ENCODE measurements at places on chromosomes 3 and 15.

DNA sequence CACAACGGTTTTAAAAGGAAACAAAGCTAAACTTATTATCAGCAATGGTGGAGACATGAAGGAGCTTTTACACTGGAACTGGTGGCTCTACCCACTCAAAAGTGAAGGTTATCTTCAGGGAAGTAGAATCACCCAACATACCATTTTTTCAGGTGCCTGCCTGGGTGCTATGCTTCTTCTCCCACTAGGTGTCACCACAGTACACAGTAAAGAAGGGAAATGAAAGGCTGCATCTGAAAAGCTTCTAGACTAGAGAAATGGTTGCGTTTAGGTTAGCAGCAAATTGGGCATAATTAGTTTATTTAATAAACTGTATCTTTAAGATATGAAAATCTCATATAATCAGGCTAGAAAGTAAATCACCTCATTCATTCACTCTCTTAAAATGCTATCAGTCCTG is 47.0 kb upstream of the SELENOK start:
- DNase-seq, result no peak

DNA sequence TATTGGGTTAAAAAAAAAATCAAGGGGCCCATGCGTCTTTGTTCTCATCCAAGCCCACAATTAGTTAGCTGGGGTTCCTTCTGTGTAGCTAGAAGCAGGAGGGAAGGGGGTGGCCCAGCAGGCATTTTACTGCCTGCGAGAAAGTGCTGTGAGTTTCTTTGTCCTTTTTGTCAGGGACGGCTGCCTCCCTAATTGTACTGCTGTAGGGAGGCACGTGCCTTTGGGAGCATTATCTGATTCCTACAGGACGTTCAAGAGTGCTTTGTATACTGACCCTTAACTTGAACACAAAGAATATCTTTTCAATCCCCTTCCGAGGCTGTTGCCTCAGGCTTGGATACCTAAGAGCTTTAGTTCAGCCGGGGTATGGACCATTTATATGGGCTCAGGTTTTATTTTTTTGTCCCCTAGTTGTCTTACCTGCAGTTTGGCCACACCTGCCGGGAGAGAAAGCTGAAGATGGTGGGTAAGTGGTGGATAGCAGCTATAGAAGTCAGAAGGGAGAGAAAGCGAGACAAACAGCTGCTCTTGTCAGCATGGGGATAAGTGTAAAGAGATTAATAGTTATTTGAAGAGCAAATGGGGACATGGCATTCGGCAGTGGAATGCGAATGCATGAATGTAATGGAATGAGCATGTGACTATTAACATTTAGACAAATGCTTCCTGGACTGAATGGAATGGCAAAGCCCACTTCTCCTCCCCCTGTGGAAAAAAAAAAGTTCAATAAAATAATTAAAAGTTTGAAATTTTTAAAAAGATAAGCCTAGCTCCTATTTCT is 175.2 kb downstream of the TP63 start:
- no peak for DNase-seq

- no peak for DNase-seq
These were observed 238.7 kb upstream of the P2RY1 start for GRCh38 chr3:152595975-152596821.

GRCh38 chr3:102529452-102529851 is 94.6 kb downstream of the ZPLD1 start:
- DNase-seq, result no peak

DNA sequence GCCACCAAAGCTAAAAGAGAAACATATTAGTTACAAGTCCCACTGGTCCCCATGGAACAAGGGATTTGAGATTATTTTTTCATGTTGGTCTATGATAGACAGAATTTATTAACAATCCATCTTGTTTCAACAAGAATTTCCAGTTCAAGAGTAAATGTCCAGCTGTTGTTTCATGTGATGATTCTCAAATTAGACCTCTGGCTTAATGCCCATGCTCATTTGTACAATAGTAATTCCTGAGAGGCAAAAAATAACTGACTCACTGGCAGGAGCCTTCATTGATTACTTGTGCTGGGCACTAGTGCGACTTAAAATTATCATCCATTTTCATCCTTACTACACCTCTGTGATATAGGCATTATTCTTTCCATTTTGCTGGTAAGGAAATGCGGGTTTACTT is 171.3 kb downstream of the ITPR1 start:
- no peak for DNase-seq

GRCh38 chr3:16337856-16338540 is 73.0 kb downstream of the OXNAD1 start:
- DNase-seq, result no peak

DNA sequence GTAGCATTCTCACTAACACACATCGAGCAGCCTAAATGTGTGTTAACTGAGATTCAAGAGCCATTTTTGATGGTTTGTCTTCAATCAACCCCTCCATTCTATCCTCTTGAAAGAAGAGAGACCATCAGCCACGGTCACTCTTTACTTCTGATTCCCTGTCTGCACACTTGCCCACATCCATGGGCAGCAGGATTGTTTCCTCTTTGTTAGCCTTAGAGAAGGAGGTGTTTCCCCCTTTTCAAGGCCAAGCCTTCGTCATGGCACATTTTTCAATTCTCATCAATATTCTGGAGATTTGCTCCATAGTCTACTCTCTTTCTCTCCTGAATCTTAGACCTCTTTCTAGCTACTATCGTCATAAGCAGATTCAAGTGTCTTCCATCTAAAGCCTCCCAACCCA is 522.4 kb upstream of the NAALADL2 start:
- DNase-seq, result no peak

DNA sequence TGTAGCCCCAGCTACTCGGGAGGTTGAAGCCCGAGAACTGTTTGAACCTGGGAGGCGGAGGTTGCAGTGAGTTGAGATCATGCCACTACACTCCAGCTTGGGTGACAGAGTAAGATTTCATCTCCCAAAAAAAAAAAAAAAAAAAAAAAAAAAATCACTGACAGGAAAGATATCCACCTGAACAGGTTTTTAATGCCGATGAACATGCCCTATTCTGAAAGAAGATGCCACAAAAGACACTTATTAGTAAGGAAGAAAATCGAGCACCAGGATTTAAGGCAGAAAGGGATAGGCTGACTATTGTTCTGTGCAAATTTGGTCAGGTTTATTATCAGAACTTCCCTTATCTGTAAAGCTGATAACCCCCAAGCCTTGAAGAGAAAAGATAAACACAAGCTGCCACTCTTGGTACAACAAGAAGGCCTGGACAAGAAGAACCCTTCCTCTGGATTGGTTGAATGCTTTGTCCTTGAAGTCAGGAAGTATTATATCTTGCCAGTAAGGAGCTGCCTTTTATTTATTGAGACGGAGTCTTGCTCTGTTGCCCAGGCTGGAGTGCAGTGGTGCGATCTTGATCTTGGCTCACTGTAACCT is 2.7 kb upstream of the PARP16 start:
- DNase-seq, result no peak

DNA sequence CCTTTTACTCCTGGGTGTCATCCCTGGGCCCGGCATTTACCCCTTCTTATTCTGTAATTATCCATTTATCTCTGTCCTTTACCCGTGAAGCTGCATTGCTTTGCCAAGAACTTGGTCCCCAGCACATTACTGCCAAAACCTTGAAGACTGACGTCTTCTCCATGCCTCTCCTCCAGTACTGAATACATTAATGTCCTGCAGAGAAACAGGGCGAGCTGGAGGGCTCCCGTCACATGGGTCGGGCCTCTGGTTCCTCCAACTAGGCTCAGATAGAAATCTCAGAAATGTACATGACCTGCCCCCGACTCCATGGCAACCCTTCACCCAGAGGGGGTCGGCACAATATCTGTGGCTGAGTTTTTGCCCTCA is 445 bp downstream of the EFCAB12 start:
- DNase-seq, result no peak

- no peak for DNase-seq
These were observed 85.7 kb upstream of the MYZAP start for GRCh38 chr15:57505949-57506391.

- DNase-seq, result no peak
These were observed 130.3 kb downstream of the GHSR start for GRCh38 chr3:172317984-172318383.

GRCh38 chr3:23592961-23593931 is 212.5 kb upstream of the UBE2E1 start:
- DNase-seq, result no peak

DNA sequence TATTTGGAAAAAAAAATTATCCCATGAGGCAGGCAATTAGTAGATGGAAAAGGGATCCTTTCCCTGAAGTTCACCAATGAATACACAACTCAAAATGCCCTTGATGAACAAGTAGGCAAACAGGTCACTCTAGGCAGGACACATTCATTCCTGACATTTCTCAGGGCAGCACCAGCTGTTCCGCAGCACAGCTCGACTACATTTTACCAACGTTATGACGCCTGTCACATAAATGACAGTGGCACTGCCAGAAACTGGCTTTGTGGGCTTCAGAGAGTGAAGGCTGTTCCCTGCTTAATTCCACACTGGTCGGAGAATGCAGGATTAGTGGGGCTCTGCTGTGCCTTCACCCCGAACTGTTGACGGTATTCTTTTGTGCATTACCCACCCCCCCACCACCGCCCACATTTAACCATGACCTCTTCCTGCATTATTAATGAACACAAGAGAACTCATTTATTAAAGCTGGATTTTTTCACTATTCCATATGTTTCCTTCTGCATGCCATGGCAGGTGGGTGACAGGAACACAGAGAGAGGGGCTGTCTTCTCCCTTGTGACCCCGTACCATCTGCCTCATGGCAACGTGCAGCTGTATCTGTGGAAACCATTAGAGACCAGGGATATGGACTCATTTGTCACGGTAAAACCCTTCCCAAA is 197.6 kb downstream of the PDZRN3 start:
- no peak for DNase-seq

GRCh38 chr3:27589795-27590194 is 105.6 kb upstream of the SLC4A7 start:
- DNase-seq, result no peak

DNA sequence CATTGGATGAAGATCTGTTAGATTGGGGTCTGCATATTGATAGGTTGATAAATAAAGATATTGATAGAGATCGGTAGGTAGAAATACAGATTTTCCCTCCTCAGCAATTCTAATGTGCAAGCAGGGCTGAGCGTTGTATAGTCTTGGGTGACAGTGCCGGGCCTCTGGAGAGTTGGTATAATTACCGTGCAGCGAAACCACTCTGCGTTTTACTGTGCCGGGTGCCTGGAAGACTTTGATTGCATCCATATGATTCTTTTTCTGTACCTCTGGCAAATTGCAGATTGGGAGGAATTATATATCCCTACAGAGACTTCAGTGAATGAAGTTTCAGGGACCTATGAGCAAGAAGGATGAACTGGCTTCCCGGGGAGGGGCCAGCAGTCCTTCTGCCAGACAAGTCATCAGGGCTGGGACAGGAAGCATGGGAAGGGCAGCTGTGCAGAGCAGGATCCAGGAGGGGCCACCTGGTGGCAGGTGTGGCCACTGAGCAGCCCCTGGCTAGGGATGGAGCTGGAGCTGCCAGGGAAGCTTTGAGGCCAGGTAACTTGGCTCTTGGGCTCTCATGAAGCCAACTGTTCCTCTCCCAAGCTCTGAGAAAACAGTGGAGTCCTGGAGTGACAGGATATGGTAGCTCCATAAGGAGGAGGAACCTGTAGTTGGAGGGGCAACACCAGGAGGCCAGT is 132.5 kb downstream of the APBA2 start:
- no peak for DNase-seq

DNA sequence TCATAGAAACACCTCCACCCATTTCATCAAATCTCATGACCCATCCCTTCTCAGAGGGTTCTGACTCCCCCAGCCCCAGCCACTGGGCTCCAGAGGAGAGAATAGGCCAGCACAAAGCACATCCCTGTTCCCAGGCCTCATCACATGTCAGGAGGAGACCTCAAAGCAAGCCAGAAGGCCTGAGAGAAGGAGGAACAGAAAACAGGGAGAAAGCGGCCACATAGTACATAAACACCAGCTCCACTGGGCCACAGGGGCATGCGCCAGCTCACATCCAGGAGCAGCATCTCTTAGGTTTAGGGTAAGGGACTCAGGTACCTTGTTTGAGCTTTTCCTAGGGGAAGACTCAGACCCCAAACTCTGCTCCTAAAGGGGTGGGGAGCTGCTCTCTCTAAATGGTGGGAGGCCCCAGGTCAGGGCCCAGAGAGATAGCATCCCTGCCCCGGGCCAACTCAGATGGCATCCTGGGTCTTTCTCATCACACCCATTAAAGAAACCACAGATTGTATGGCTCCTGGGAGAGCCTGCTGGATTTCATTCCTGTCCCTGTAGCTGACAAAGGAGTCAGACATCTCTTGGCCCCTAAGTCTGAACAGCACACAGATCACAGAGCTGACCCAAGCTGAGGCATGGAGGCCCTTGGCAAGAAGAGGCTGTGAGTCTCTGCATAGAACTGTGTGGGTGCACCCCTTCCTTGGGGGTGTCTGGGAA is 2.5 kb downstream of the SHF start:
- no peak for DNase-seq

GRCh38 chr3:103614719-103615118 is 1179.9 kb downstream of the ZPLD1 start:
- DNase-seq, result no peak

GRCh38 chr15:67843571-67844387 is 3.9 kb upstream of the RNU6-1 start:
- DNase-seq, result no peak
